ENCODE measurements at places on chromosomes 13 and 19.
A peak's percentile ranks its signal among the peaks of the same experiment; 100 is the strongest.

DNA sequence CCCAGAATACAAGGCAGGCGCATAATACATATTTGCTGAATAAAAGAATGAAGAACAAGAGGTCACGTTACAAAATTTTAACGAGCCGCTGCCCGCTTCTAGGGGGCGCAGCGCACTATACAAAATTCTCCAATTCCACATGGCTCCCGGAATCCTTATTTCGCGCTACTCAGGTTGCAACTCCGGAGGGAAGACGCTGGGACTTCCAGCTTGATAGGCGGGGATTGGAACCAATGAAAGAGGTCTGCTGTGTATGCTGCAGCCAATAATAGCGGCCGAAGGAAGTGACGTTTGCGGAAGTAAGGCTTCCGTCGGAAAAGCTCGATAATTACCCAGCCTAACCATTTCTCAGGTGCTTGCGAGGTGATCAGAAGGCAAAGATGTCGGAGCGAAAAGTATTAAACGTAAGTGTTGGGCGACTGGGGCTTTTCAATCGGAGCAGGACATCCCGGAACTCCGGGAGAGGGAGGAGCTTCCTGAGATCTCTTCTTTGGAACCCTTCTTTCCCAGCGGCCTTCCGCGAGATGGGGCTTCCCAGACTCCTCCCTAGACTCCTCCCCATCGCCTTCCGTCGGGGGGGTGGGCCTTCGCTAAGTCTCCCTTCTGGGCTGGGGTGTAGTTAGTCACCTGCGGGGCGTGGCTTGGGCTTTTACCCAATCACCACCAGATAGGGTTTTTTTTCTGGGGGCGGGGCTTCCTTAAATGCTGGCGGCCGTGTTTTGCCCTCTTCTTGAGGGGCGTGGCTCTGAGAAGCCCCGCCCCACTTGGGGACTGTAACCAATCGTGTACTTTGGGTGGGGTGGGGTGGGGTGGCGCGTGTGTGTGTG, at the start of gene YJU2:
YJU2 (plus strand) TSS at position 314 of the 827 bp plus-strand sequence; CDS start at position 381, 67 bp downstream.
- peak; percentile 100 for DNase-seq

- DNase-seq = no peak
These were observed 4.7 kb upstream of the UBE2M start for GRCh38 chr19:58563034-58563573.

- DNase-seq = no peak
These were observed 263.1 kb downstream of the ZNF536 start for GRCh38 chr19:30634996-30635975.

GRCh38 chr19:34676697-34677385, at the start of gene SCGB2B2:
SCGB2B2 (minus strand) TSS chr19:34677159; CDS start chr19:34594563, 82,596 bp downstream.
- no peak for DNase-seq

DNA sequence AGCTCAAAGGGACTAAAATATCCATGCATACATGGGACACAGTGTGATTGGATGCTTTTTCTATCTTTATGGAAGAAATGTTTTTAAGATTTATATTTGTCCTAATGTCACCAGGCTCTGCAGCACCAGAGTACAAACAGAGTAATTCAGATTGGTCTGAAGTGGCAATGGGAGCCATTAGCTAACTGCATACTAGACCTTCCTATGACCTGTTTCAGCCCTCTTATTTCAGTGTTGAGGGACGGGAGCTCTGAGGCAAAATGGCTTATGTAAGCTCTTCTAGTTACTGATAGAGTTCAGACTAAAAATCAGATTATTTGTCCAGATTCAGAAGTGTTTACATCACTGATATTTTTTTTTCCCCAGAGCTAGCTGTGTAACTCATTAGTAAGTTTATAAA, 4.9 kb downstream of the SLAIN1 start:
- DNase-seq = no peak

- no peak for DNase-seq
These were observed 2.5 kb upstream of the PDX1 start for GRCh38 chr13:27917121-27917947.

- no peak for DNase-seq
These were observed 89.9 kb downstream of the MZT1 start for GRCh38 chr13:72637561-72637960.

DNA sequence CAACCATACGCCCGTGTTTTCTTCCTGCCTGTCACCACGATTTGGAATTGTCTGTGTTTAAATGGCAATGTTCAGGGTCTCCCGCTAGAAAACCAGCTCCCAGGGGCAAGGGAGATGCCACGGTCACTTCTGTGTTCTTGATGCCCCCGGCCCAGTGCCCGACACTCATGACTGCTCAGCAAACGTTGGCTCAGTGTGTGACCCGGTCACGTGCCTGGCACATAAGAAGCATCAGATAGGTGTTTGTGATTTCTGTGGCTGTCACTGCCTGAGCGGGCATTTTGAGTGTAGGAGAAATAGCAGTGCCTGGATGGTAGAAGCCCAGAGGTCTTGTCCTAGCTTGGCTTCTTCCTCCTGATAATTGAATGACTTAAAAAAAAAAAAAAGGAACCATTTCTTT, 15.5 kb downstream of the HDGFL2 start:
- DNase-seq = no peak

DNA sequence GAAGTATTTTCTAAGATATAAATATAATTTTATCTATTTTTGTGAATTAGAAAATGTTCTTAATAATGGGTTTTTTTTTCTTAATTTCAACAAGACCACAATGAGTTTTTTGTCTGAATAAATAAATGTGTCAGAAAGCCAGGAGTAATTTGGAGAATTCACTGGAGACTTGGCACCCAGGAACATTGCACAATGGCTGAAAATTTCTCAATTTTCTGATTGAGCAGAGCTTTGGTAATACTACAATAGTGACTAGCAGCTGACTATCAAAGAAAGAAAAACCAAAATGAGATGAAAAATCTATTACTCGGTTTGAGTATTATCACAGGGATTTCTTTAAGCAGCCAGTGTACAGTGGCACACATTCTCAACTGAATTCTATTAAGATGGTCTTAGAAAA, 394.4 kb upstream of the PCDH20 start:
- no peak for DNase-seq

DNA sequence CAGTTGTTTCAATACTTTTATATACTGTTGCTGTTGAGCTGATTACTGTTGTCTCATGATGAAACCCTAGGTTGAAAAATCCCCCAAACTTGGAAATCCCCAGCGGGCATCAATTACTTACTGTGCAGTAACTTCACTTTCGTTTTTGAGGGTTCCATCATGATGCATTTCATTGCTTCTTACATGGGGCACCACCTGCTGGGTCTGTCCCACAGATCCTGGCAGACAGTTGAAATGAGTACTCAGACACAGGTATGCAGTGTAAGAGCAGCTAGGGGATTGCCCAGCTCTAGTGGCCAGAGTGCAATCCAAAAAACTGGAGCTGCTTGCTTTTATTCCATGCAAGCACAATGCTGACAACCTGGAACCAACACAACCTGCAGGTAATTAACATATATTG, 132.5 kb upstream of the ZNF91 start:
- no peak for DNase-seq

DNA sequence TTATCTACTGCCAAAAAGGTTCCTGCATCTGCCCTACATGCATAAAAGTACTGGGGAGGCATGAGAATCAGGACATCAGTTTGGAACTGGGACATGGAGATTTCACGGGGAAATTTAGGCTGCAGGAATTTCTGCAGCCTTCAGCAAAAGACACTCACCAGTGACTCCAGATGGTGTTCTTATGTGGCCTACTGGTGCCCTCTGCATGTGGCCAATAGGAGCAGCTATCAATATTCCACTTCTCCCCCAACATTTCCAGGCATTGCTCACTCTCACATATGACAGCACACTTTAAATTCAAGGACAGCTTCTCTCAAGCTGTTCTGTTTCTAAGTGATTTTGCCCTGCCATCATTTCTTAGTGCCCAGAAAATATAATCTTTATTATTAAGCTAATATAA, 570.5 kb upstream of the ARGLU1 start:
- DNase-seq = no peak

DNA sequence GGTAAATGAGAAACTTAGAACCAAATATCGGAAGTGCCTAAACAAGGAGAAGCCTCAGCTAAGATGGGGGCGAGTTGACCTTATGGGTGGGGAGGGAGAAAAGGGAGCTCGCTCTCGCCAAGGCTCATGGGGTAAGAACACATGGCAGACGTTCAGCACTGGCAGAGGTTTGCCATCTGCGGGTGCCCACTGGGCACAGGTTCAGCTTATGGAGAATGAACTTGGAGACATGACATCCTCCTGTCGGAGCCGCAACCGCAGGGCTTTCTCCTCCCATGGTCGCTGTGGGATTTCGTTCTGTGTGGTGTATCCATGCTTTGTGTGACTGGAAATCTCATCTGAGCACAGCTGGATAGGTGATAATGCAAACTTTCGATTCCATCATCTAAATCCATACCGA, 36.1 kb upstream of the PEPD start:
- DNase-seq = no peak

- no peak for DNase-seq
These were observed 2.8 kb downstream of the CHST8 start for GRCh38 chr19:33624586-33624985.

DNA sequence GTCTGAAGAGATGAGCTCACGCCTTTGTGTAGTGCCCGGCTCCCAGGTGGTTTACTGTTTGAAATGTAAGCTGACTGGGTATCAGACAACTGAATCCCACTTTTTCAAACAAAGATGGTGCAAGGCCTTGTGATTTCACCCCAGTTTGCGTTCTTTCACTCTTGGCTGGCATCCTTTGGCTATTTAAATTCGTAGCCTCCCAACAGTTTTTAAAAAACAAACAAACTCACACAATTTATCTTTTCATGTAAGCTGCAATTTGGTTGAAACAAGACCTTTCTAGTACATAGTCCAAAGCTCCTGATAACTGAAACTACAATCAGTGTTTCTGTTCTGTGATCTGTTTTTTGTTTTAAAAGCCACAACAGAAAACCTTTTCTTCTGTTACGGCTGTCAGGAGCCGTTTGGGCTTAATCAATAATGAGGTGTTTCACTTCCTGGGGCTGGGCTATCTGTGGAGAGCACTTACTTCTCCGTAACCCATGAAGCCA, 65.1 kb upstream of the NPAS1 start:
- no peak for DNase-seq

GRCh38 chr19:1269478-1270212, 513 bp downstream of the CIRBP start:
- peak; percentile 86 for DNase-seq

GRCh38 chr13:105497597-105497996, 1037.9 kb downstream of the EFNB2 start:
- no peak for DNase-seq

DNA sequence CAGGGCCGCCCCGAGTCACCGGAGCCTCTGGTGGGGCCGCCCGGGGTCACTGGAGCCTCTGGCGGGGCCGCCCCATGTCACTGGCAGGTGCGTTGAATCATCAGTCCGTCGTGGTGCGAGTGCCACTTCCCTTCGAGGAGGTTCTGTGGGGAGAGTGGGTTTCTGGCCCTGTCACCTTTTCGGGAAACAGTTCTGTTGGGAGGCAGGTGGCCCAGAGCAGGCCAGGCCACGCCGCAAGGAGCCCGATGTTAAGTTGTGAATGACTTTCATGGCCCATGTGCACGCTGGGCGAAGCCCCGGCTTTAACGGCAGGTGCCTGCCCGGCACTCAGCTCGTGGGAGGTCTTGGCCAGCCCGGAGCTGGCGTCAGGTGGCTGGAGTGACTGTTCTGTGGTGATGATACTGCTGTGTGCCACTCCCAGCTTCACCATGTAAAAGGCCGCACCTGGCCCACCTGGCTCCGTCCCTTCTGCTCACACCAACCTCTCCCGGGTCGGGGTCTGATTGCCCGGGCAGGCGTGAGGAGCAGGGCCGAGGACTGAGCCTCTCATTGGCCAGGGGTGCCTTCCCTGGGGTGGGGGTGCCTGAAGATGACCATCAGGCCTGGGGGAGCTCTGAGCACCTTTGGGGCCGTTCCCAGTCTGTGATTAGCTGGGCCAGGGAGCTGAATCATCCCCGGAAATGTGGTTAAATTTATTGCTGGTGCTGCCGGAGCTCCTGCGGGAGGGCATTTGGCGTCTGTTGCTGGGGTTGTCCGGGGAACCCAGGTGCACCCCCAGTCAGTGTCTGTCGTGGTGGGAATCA, 29.2 kb downstream of the CSNK1G2 start:
- DNase-seq = no peak

DNA sequence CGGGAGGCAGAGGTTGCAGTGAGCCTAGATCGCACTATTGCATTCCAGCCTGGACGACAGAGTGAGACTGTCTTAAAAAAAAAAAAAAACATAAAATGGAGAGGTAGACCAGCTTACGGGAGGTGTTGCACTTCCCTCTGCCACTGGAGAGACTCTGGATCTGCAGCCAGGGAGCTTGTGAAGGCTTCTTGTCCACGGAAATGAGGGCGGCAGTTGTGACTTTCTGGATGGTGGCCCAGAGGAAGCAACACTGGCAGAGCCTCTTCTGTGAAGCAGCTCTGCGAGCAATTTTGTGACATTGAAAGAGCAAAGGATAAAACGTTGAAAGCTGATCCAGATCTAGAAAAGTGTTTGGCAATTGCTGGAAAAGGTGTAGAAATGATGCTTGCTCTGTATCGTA, 10.4 kb downstream of the SPINT2 start:
- DNase-seq = no peak

GRCh38 chr13:106284358-106284757, 251.1 kb downstream of the EFNB2 start:
- DNase-seq = no peak

DNA sequence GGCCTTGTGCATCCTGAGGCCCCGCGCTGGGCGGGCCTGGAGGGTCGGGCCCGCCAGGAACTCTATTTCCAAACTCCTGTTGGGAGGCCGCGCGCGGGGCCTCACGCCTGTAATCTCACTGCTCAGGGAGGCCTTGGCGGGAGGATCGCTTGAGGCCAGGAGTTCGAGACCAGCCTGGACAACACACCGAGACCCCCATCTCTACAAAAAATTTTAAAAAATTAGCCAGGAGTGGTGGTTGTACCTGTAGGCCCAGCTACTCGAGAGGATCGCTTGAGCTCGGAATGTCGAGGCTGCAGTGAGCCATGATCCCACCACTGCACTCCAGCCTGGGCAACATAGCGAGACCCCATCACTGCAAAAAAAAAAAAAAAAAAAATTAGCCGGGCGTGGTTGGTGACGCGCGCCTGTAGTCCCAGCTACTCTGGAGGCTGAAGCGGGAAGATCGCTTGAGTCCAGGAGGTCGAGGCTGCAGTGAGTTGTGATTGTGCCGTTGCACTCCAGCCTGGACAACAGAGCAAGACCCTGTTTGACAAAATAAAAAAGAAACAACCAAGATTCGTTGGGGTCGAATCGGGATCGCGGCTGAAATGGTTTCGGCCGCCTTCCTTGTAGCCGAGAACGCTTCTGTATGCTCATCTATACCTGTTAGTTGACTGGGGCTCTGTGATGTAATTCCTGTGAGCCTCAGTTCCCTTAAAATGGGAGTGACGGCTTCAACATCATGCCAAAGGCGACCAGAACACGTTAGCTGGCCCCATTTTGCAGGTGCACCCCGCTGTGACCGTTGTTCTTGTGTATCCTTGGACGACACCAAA, 636 bp downstream of the SF3A2 start:
- no peak for DNase-seq

DNA sequence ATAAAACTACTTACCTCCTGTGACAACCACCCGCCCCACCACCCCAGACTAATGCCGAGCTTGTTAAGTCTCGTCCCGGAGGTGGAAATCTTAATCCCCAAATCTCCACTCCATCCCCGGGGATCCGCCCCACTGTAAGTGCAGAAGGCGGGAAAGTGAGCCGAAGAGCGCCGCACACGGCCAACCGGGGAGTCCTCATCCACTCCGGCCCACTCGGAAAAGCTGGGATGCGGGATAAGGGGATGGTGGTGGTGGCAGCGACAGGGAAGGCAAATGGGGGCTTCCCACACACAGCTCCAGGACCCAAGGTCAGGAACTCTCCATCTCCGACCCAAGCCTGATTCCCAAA, 621 bp downstream of the FBL start:
- DNase-seq = peak; percentile 49

Data from COLO829 (cell line).